ENCODE measurements at places on chromosomes 1 and 21.
A peak's percentile ranks its signal among the peaks of the same experiment; 100 is the strongest.

DNA sequence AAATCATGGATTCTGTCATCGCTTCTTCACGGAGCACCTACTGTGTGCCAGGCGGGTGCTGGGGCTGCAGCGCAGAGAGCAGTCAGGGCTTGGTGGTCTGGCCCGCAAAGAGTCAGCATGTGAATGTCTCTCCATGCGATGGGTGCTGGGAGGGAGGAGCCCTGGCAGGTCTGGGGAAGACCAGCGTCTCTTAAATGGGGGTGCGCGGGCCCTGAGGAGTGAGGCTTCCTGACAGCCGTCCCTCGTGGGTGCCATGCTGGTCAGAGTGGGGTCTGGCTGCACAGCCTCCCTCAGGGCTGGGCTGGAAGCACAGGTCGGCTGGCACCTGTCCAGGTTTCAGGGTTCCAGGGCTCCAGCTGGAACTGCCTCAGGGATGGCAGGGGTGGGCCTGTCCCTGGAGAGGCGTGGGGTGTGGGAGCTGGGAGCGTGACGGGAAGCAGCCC is 18.5 kb downstream of the TP73 start:
- DNase-seq: no peak

DNA sequence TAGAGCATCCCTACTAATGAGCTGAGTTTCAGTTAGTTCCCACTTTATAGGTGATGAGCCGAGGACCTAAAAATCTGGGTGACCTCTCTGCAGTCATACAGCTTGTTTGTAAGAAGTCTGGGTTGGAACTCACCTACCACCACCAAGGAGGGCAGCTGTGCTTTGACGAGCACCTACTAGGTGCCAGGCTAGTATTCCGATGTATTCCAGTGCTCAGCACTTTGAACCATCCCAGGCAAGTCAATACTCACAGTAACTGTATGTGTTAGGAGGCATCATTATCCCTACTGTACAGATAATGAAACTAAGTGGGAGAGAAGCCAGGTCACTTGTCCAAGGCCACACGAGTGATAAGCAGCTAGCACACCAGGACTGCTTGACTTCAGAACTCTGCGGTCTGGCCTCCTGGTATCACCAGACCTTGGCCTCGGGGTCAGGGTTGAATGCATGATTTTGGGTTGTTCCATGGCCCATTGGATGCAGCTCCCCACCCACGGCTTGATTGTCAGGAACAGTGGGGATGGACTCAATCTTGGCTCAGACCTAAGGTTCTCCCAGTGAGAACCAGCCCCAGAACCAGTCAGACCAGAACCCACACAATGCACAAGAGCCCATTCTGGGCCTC is 20.7 kb downstream of the ECE1 start:
- no peak for DNase-seq

DNA sequence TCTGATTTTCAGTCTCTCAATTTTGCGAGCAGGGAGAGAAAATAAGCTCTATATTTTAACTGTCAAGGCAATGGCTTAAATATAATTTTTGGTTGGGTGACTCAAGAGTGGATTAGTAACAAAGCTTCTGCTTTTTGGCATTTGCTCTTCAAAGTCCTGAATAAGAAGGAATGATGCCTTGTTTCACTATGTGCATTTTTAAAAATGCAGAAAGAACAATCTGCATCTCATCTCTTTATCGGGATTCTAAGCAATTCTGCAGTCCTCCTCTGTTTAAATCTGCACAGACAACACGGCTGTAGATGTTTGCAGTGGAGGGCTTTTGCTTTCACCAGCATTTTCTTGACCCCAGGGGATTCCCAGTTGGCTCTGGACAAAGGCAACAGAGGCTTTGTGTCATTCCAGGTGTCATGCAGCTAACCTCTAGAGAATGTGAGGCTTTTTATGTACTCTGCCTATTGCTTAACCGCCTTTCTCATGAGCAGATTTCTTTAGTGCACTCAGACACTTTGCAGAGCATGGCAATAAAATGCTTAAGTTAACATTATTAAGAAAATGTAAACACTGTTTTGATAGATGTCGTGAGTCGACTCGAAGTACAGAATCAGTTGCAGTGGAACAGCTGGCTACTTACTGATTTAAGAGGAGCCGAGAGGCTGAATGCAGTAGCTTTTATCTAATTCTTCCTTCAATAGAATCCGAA is 783.2 kb upstream of the NEGR1 start:
- no peak for DNase-seq

- DNase-seq: no peak
Measured at GRCh38 chr1:11080931-11081330, 18.7 kb downstream of the EXOSC10 start.

- DNase-seq: no peak
Measured at GRCh38 chr1:5304702-5305101, 650.3 kb downstream of the AJAP1 start.

DNA sequence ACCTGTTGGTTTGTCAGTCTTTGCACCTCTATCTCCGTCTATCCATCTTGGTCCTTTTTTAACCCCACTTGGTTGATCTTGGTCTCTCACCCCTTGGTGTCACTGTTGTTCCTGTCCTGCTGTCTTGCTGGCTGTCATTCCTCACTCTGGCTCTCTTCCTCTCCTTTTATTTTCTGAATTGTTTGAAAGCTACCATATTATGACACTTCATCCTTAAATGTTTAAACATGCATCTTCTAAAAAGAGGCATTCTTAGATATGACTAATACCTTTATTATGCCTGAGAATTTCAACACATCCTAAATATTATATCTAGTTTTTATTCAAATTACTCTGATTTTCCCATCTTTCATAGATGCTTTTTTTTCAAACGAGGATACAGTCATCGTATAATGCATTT is 37.0 kb downstream of the BACH1 start:
- peak; percentile 56 for DNase-seq

DNA sequence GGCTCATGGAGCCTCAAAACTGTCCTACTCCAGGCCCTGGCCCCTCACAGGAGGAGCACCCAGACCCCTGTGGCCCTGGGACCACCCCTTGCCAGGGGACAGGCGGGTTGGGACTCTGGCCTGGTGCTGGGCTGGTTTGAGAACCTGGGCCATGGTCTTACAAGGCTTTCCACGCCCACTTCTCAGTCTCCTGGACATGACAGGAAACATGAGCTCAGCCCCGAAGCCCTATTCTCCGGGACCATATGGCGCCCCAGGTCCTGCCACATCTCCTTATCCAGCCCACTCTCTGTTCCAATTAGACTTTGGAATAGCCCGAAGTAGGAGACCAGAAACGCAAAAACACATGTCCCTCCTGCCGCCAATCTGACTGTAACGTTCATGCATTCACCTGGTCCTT is 47.9 kb downstream of the KCNAB2 start:
- no peak for DNase-seq

DNA sequence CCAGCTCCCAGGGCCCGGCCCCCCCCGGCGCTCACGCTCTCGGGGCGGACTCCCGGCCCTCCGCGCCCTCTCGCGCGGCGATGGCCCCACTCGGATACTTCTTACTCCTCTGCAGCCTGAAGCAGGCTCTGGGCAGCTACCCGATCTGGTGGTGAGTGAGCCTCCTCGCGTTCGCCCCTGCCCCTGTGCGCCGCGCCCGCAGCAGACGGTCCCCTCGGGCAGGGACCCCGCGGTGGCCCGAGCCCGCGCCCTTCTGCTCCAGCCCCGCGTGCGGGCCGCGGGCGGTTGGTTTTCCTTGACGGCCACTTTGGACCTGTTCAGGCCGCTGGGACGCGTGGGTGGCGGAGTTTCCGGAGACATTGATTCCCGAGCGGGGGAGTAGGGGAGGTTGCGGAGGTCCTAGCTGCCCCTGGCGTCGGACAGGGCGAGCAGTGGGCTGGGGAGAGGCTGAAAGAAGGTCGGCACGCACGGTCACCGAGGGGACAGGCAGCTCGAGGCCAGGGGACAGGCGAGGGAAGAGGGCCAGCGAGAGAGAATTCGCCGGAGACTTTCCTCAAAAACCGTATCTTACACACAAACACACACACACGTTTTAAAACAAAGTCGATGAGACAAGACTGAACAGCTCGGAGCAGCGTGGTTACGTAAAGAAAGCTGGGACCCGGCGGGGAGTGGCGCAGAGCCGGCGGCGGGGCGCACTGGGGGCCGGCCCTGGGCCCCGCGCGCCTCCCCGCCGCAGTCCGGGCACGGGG is 427 bp downstream of the WNT3A start:
- peak; percentile 49 for DNase-seq

DNA sequence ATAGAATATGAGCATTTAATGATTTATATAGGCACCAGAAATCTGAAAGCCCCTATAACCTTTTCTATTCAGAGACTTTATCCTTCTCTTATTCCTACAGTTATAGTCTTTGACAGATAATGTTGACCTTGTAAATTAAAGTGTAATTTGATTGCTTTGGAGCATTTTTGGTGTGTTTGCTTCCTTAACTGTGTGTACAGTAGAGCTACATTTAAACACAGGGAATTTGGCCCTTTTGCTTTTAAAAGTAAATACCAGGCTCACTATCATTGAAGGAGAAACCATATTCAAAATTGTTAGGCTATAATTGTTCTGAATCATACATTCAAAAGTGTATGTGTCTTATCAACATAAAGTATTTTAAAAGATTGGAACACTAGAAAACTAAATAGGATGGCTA is 33.0 kb downstream of the STXBP3 start:
- no peak for DNase-seq

GRCh38 chr1:88228114-88228513 is 456.0 kb upstream of the PKN2 start:
- no peak for DNase-seq

All from GM03348 (cell line).